ENCODE measurements at places on chromosomes 3 and 15.

DNA sequence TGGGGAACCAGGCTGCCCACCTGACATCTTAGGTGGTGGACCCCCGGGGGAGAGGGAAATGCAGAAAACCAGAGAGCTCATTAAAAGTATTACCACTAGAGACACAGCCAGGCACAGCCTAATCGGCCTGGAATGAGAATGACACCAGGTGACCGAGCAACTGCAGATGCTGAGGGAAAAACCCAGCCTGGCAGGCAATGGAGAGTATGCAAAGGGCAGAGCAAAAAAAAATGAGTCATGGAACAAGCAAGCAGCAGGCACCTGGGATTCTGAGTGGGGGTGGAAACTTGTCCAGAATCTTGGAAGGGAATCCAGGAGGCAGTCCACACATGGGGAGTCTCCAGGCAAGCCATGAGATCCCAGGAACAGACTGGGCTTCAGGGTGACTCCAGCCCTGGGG, 183.7 kb upstream of the LRRN1 start:
- DNase-seq: no peak

DNA sequence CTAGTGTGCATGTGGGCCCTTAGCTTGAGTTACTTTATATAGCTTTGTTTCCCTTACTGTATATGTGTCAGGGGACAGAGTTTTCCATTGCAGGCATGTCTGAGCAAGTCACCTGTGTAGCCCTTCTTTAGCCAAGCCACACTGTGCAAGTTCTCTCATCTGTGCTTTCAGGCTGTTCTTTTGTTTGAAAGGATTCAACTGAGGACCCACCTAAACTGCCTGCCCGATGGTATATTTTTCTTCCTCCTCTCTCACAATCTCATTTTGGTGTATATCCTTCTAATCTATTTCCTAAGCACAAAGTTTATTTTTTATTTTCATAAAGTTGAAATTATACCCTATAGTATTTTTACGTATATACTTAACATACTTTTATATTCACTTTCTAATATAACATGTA, 260.1 kb upstream of the ARL6 start:
- no peak for DNase-seq

GRCh38 chr3:71010726-71011455, 572.6 kb downstream of the FOXP1 start:
- DNase-seq: no peak

GRCh38 chr3:120435621-120436020, 15.2 kb downstream of the FSTL1 start:
- DNase-seq: no peak

DNA sequence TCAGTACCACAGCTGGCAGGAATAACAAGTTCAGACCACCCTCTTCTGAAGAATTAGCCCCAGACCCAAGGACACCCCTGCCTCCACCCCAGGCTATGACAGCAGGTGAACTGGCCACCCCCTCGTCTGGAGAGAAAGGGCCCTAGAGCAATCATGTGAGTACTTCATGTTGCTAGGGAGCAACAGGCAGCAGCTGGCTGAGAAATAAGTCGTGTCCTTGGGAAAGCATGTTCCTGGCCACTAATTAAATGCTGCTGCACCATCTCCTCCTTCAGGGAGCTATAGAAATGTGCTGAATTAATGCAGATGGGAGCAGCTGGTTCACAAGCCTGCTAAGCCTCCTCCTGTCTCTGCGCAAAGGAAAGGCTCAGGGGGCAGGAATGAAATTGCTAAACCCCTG, 31.5 kb downstream of the MRPS11 start:
- no peak for DNase-seq

Measured in activated T-helper 1 cell treated with anti-CD3 and anti-CD28 coated beads, Interleukin-2, amount 50 U/mL, for 16 hours (primary cell).